ENCODE measurements at places on chromosomes 1 and 21. TPM values are rescaled to one million over a fixed set of nuclear protein-coding genes. Genes with fewer than 3 reads are reported as not detected.

S100A10 gene
- total RNA-seq: 109 TPM

CCDC181 gene
- 0.91 TPM for total RNA-seq

MMEL1 gene
- total RNA-seq: 1.5 TPM

VASH2 gene
- total RNA-seq: 0.30 TPM

SPATA46 gene
- total RNA-seq: not detected

CR1L gene
- not detected for total RNA-seq

PGBD5 gene
- under 0.01 TPM for total RNA-seq

TNFRSF1B gene
- 20.8 TPM for total RNA-seq
